ENCODE measurements at places on chromosomes 16 and 17.

DNA sequence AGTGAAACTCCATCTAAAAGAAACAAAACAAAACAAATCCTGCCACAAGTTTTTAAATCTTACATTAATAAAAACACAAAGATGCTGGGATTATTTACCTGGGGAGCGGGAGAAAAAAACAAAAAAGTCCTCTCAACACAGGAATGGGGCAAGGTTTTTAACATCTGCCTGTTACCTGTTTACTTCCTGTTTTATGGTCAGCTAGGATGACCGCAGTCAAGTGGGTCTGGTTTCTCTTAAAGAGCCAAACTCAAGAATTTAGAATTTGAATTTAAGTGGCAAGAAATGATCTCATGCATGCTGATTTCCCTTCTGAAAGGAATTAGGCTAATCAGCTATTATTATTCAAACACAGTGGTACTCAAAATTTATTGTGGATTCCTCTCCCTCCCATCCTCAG, 39.7 kb upstream of the TBC1D3K start:
- no peak for DNase-seq

DNA sequence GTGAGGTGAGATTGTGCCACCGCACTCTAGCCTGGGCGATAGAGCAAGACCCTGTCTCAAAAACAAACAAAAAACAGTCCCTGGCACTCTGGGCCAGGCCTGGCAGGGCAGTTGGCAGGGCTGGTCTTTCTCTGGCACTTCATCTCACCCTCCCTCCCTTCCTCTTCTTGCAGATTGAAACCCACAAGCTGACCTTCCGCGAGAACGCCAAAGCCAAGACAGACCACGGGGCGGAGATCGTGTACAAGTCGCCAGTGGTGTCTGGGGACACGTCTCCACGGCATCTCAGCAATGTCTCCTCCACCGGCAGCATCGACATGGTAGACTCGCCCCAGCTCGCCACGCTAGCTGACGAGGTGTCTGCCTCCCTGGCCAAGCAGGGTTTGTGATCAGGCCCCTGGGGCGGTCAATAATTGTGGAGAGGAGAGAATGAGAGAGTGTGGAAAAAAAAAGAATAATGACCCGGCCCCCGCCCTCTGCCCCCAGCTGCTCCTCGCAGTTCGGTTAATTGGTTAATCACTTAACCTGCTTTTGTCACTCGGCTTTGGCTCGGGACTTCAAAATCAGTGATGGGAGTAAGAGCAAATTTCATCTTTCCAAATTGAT, 24.8 kb downstream of the STH start:
- no peak for DNase-seq

GRCh38 chr17:81102869-81103268, 62.4 kb upstream of the PVALEF start:
- DNase-seq = no peak

- DNase-seq = no peak
Observed at GRCh38 chr16:80231888-80232287, 308.9 kb upstream of the DYNLRB2 start.

GRCh38 chr16:70416748-70417616, 21.9 kb downstream of the ST3GAL2 start:
- DNase-seq = peak; percentile 80

GRCh38 chr16:52499060-52499440, 47.9 kb downstream of the TOX3 start:
- peak; percentile 61 for DNase-seq

DNA sequence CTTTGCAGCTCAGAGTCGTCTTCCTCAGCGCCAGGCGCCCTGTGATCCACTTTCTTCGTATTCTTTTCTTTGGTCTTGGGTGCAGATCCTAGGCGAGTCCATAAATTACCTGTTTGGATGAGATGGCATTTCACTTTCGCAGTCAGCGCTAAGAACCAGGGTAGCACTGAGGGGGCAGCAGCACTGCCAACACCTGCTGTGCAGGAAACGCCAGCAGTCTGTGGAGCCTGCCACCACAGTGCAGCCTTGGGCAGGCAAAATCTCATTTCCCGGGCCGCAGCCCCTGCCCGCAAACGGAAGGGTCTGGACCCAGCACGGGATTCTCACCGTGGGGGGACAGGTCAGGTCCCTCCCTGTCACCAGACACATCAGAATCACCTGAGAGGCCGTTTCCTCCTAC, 12.2 kb upstream of the ITGAE start:
- DNase-seq = no peak

GRCh38 chr16:73420676-73421075, 372.7 kb upstream of the ZFHX3 start:
- DNase-seq = no peak

DNA sequence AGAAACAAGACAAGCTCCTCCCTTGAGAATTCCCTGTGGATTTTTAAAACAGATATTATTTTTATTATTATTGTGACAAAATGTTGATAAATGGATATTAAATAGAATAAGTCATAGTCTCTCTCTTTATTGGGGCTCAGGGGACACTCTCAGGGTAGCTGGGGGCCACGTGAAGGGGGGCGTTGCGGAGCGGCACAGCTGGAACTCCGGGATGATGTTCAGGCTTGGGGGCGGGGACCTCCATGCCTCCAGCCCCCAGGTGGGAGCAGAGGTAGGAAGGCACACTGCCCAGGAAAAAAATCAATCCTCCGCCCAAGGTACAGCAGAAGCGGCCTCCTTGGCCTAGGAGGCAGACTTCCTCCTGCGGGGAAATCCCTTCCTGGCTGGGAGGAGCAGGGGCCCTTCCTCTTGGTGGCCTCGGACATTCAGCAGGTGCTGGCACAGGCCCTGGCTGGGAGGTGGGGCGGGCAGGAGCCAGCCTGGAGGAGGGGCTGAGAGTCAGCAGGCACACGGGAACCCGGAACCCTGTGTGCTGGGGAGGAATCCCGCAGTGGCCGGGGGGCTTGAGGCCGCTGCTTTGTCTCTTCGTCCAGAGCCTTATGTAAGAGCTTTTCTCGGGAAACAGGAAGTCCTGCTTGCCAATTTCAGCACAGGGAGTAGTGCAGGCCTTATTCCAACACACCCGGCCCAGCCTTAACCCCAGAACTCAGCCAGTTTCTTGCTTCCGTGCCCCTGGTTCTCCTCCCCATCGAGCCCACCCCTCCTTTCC, 591 bp upstream of the TNFSF13 start:
- peak; percentile 97 for DNase-seq

- DNase-seq = no peak
Observed at GRCh38 chr17:76993651-76994050, 125.4 kb downstream of the MGAT5B start.

GRCh38 chr17:6394055-6394606, 40.8 kb downstream of the AIPL1 start:
- DNase-seq = no peak

DNA sequence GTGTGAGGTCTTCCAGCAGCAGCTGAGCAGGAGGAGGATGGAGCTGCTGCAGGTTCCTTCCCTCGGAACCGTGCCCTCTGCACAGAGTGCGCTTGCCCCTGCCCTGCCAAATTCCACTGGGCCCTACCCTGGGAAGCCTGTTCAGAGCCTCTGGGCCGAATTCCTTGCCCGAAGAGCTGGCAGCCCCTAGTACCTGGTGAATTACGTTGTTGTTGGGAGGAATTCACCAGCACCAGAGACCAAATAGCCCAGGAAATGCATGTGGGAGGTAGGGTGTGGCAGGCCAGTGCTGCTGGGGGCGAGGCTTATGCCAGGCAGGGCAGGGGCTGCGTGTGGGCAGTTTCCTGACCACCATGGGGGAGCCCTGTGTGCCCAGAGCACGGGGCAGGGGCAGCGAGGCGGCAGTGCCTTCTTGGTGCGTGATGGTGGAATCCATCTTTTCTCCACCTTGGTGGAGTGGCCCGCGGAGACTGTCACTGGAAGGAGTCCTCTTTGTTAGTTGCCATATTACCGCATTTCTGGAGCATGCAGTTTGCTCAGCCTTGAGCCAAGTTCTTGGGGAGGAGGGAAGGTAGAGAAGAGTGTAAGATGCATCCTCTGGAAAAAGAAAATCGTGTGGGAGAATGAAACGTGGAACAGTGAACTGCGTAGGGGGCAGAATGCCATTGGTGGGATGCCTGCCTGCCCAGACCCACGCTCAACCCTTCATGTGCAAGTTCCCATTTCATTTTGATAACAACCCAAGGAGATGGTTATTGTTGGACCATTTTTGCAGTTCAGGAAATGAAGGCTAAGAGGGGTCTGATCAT, 2.3 kb downstream of the MRC2 start:
- DNase-seq = no peak

- peak; percentile 12 for DNase-seq
Observed at GRCh38 chr17:72715906-72716572, 376.4 kb downstream of the SLC39A11 start.

DNA sequence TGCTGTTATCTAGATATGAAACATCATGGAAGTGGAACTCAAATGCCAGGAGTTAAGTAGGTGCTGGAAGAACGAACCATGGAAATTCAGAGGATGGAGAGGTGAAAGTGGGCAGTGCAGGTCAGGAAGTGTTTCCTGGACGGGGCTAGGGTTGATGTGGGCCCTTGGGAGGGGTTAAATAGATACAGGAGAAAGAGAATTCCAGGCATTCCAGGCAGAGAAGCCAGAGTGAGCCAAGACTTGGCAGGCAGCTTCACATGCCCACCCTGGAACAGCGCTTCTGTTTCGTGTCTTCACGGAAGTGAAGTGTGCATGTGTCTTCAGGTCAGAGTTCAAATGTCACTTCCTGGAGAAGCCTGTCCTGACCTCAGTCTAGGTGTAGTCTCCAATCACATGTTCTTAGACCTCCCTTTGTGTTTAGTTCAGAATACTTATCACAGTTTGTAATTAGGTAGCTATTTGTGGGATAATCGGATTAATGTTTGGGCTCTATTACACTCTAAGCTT, 41.3 kb downstream of the GP2 start:
- no peak for DNase-seq

DNA sequence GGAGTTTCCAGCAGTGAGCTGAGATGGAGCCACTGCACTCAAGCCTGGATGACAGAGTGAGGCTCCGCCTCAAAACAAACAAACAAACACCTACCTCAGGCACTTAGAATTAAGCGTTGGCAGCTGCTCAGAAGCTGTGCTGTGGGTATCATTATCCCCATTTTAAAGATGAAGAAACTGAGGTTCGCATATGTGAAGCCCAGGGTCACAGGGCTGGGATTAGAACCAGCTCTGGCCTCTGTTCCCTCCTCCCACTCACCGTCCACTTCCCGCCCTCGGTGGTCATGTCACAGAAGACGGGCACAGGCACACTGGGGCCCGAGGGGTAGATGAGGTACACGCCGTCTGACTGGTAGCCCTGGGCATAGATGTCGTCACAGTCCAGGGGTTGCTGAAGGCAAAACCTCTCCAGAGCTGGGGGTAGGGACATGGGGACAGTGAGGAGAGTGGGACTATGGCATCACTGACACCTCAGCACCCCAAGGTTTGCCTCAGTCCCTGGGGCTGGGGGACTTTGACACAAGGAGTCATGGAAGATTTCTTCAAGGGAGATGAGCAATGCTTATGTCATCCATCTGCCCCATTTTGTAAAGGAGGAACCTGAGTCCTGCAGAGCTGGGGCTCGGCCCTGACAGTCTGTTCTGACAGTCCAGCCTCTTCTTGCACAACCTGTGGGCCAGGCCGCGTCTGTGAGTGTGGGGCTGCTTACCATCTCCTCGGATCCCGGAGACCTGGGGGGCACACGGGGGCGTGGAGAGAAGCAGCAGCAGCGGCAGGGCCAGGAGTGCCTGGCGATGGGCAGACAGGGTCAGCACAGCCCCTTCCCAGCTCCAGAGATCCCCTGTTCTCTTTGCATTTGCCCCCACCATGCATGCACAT, 700 bp downstream of the MFAP4 start:
- peak; percentile 27 for DNase-seq

DNA sequence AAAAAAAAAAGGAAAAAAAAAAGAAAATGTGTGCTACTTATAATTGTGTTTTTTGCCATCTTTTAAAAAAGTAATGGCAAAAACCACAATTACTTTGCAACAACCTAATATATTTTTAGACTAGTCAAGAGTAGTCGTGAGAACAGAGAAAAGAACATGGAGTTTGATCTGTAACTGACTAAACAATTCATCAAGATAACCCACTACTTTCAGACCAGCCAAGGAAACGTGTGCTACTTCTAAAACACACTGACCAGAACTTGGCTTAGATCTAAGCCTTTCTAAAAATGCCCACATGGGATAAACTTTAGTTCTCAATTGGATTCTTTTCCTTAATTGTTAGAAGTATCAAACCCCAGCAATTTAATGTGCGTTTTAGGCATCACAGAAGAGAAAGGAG, 616 bp downstream of the PECAM1 start:
- DNase-seq = no peak

DNA sequence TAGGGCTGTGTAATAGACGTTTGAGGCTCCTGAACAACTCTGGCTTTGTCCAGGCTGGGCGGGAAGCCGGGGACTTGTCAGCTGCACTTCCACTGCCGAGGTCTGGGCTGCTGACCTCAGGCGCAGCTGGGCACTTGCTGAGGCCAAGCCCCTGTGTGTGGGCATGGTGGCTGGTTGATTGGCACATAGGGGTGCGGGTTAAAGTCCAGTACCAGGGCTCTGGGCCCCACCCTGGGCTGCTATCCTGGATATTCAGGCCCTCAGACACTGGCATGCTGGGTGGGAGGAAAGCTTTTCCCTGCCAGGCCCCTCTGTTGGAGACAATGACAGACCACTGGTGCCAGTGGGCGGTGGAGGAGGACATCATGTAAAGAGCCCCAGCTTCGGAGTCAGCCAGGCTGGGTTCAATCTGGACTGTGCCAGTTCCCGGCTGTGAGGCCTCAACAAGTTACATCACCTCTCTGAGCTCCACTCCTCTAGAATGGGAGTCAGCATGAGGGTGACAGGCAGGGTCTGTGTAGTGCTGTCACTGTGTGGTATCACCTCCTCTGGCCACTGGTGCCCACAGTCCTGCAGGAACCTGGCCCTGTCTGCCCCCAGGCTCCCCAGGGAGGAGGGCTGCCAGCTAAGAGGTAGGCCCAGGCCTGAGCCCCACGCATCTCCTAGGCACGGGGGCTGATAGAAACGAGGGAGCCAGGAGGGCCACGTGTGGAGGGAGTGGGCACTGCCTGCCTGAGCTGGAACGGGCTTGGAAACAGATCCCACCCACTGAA, 42.5 kb downstream of the PSME3IP1 start:
- no peak for DNase-seq

GRCh38 chr16:74793571-74793970, 19.0 kb upstream of the FA2H start:
- DNase-seq = no peak

DNA sequence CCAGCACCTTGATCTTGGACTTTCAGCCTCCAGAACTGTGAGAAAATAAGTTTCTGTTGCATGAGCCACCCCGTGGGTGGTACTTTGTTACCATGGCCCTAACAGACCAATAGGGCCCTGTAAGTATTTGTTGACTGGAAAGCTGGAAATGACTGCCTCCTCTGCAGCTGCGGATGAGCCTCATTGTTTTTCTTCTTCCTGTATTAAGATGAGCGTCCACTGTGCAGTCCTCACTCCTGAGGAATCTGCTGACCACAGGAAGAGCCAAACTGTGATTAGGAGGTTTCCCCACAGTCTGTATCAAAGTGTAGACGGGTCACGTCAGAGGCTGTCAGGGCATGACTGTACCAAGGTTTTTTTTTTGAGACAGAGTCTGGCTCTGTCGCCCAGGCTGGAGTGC, 12.2 kb upstream of the AKTIP start:
- DNase-seq = no peak

GRCh38 chr17:37239690-37240334, 136.0 kb upstream of the C17orf78 start:
- peak; percentile 28 for DNase-seq

GRCh38 chr17:10842658-10843057, 4.8 kb upstream of the PIRT start:
- DNase-seq = no peak

- DNase-seq = no peak
Observed at GRCh38 chr17:74647871-74648672, 24.5 kb upstream of the CD300E start.
